ENCODE measurements at places on chromosomes 12 and 14.

DNA sequence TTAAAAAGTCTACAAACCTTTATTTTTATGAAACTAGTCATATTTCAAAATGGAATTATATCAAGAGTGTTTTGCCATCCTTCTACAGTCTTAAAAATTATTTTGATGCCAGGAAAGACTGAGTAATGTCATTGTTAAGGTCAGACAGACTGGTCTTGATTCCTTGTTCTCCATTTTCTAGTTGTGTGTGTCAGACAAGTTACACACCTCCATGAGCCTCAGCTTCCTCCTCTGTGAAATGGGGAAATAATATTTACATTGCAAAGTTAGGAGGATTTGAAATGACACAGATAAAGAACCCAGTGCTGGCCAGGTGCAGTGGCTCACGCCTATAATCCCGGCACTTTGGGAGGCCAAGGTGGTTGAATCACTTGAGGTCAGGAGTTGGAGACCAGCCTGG is 47.4 kb upstream of the ELK3 start:
- DNase-seq = no peak

DNA sequence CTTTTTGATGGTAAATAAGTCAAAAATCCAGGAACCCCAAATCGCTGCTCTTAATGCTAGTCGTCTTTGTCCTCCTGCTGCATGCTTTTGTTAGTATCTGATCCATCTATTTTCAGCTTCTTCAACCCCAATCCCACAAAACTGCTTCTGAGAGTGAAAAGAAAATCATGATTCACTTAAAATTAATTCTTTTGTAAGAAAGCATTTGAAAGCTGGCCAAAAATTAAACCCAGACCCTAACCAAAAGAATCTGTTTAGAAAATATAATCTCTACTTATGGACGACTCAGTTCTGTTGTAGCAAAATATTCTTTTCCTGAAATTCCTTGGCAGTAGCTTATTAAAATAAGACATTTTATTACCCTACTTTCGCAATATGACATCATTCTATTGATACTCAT is 443.6 kb upstream of the SYT1 start:
- DNase-seq = no peak

GRCh38 chr12:66379616-66380015 is 77.3 kb downstream of the HELB start:
- DNase-seq = no peak

DNA sequence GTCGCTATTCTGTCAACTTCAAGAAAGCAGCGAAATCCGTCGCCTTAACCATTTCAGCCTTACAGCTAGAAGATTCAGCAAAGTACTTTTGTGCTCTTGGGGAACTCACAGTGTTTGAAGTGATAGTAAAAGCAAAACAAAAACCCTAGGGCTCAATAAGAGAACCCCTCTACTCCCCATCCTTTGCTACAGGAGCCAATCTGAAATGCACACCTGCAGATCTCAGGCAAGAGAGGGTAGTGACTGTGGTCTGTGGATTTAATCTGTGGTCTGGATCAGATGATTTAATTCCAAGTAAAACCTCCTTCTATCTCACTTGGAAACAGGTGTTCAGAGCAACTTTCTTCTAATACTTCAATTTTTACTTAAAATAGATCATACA is 422.9 kb upstream of the OR4E1 start:
- DNase-seq = peak; percentile 39

DNA sequence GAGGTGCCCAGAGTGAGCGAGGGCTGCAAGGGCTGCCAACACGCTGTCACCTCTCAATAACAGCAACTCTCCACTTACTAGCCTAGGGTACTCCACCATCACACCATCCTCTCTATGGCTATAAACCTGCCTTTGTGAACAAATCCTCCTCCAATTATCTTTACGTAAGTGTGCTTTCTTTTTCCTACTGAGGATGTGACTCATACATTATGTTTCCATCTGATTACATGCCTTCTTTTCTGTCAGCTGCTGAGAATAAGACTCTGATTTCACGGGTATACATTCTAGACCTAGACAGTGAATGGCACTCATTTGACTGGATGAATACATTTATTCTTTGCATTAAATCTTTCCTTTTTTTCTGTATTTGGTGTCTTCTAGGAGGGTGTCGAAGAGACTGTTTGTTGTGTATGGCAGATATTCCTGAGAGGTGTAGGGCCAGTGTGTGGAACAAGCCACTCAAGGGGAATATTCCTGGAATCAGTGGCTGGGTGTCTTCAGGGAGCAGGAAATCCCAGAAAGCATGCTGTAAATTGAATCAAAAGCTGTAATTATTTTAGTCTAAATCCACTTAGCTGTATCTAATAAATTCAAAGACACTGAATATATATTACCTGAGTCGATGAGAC is 327.3 kb upstream of the TMTC1 start:
- no peak for DNase-seq

DNA sequence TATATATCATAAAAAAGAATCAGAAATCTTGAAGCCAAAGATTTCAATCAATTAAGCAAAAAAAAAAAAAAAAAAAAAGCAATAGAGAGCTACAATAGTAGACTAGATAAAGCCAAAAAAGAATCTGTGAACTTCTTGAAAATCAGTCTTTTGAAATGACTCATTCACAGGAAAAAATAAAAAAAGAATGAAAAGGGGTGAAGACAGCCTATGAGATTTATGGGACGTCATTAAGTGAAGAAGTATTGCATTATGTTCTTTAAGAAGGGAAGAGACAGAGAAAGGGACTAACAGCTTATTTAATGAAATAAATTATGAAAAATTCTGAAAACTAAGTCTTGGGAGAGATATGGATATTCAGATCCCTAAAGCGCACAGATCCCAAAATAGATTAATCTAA is 103.8 kb downstream of the ACSS3 start:
- DNase-seq = no peak

DNA sequence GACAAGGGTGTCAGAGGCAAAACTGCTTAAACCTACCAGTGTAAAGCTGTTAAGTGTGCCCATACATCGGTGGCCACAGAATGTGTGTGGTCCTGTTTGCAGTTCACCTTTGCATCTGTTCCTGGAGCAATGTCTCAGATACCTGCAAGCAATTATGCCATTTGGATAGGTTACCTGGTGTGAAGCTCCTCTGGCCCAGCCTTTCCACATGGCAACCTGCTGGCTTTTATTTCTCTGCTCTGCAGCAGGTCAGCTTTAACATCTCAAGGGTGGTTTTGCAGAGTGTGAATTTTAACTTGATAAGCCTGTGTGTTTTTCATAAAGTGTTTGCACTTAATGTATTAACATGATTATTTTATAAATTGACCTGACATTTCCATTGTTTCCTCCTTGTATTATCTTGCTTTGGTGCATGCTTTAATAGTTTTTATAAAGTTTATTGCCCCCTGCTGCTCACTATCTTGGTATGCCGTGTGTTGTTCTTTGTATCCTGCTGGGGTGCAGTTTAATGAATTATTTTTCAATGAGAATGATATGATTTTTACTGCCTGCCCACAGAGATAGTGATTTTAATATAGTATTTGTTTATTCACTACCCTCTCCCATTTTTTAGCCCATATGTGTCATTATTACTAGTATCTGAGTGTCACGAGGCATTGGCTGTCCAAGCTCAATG is 403.8 kb downstream of the NPAS3 start:
- no peak for DNase-seq

DNA sequence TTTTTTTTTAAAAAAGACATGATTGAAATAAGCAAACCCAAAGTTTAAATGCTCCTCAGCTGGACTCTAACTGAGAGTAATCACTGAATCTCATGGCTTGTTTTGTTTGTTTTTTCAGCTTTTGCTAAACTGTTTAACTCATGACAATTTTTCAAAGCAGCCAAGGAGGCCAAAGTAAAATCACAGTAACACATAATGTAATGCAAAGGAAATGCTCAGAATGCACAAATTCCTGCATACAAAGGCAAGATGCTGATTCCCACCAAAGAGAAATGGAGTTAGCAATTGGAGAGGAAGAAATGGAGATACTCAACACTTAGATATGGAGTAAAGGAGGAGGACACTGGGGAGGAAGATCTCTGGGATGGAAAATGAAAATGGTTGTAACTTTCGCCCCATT is 126.2 kb upstream of the SOX5 start:
- no peak for DNase-seq

DNA sequence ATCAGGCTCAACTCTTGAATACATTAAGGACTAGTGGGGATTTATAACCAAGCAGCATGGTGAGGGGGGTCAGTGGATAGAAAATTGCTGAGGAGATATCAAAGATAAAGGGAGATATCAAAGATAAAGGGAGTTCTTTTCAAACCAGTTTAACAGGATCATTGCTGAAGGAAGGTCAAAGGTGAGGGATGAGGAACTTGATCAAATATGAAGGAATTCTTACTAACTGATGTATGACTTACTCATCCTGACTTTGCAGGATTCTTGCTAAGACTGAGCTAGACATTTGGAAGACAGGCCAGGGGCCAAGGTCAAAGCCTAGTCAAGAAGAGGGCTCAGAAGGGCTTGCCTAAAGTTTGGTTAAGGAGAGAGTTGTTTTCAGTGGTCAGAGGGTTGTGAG is 4.8 kb downstream of the ABHD4 start:
- no peak for DNase-seq

DNA sequence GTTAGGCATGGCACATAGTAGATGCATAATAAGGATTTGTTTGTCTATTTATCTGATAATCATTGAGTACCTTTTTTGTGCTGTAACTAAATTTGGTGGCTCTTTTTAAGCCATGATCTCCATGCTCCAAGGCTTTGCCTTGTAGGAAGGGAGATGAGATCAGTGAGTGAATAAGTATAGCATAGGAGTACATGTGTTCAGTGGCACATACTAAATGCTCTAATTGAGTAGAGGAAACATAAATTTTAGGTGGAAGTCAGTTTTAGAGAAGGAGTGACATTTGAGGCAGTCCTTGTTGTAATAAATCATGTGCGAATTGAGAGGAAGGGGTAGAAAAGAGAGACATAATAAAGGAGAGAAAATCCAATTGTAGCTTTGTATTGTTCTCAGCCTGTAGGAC is 482.6 kb downstream of the NRXN3 start:
- DNase-seq = no peak

DNA sequence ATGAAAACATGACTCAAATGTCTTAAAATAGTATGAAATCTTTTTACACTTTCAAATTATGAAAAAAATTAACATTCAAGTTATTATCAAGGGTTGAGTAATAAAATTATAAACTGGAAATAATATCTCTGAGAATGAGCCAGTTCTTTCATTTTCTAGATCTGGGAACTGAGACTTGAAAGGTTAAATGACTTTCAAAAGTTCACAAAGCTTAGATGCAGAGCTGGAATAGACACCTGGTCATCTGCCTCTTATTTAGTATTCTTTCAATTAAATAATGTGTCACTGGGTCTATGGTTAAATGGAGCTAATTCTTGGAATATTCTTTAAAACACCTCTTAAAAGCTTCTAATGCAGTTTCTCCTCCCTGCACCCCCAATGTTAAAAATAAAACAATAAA is 86.6 kb downstream of the CDK17 start:
- no peak for DNase-seq

DNA sequence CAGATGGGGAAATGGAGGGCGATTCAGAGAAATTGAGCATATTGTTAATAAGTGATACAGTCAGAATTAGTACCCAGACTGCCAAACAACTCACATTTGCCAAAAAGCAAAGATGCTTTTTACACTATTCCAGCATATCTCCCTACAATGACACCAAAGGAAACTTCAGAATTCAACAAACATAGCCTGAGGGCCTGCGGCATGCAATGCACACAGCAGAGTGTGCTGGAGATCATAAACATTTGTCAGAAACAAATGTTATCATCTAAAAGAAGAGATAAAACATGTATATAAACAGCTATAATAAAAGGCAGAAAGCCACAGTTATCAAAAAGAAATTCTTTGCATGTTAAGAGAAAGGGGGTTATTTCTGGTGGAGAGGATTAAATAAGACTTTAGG is 20.1 kb upstream of the GARIN6 start:
- DNase-seq = no peak

DNA sequence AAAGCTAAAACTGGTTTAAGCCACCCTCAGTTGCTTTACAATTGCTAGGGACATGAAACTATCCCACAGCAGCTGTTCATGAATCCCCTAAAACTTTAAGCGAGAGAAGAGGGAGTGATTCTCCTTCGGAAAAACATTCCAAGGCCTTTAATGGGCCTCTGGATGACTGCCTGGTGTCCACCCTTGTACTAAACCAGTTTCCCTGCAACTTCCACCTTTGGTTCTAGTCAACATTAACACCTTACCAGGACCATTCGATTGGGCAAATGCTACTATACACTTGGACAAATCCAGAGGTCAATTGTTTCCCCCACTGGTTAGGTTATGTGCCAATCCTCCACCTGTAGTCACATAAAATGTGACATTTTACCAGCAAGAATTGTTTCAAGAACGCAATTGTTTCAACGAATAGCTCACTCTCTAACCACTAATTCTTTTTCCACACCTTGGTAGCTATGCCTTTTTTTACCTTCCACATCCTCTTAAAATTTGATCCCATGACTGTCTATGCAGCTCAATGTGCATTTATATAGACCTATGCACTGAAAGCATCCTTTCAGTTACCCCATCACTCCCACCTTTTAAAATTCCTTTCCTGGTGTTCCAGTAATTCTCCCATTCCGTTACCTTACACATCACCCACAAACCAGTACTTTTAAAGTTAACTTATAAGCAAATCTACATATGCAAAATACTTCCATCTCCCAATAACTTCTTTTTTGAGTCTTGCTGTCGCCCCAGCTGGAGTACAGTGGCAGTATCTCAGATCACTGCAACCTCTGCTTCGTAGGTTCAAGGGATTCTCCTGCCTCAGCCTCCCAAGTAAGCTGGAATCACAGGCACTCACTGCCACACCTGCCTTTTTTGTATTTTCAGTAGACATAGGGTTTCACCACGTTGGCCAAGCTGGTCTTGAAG is 3.6 kb downstream of the UBC start:
- DNase-seq = peak; percentile 10

DNA sequence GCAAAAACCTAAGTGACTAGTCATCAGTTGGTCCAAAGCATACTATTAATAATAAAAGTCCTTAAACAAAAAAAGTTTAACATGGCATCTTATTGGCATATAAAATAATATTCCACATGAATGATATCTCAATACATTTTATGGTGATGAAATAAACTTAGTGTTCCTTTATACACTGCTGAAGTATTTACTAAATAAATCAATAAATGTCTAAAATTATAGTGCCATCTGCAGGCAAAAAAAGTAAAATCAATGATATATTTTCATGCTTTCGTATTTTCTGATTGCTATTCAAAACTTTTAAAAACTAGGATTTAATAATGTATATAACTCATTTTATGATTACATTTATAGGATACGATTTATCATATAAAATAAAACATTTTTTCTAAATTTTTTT is 30.5 kb downstream of the PUS7L start:
- peak; percentile 9 for DNase-seq

DNA sequence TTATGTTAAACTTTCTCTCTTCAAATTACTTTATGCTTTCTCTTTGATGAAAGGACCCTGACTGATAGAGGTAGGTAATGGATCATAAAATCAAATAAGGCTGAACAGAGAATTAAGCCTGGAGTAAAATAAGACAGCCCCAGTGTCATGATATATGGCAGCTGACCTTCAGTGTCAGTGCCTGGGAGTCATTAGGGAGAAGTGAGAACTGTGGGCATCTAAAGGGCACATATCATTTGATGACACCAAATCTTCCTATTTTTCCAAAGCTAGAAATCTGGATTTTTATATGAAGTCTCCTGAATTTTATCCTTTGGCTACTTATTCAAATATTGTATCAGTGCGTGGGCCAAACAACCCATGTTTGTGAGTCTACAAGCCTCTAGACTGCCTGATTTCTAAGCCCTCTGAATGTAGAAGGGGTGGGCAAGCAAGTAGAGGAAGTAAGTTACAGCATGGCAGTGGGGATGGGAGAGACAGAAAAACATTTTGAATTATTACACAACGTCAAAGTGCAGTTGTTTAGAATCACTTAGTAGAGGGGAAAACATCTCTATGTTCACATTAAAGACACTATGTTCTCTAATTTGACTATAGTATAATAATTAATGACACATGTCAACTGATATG is 10.0 kb downstream of the SLC39A9 start:
- DNase-seq = peak; percentile 25

All from hematopoietic multipotent progenitor cell treated with erythropoietin and hydrocortisone succinate and interleukin-3 and kit ligand, for 6 days (in vitro differentiated cells).